EL (cell line): ENCODE measurements at places on chromosomes 7 and 10.

DNA sequence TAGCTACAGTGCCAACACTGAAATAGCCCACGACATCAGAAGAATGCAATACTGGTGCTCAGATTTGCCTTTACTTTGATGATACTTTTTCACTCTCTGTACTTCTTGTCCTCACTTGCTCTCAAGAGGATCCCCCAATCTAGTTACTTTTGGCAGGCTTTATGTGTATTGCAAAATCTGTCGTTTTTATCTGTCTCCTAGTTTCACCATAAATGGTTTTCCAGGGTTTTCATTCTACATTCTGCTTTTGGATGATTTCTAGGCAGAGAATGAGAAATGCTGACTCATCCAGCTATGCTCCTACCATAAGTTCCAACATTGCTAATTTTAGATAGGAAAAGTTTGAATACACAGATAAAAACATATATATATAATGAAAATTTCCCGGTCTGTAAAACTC is 659.5 kb upstream of the NRG3 start:
- DNase-seq: no peak

DNA sequence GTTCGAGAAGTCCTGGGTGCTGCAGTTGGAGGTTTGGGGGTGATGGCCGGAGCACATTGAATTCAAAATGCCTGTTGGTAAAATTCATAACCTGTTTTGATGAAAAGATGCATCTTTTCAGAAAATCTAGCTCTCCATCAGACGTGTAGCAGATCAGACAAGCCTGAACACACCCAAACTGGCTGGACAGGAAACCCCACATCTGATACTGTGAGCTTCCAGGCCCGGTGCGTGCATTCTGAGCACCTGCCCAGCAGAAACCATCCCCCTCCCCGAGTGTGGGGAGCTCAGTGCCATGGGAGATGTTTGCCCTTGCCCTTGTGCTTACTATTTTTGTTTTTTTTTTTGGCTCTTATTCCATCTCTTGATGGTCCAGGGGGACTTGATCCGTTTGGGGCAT is 417.1 kb downstream of the TCERG1L start:
- DNase-seq: no peak

DNA sequence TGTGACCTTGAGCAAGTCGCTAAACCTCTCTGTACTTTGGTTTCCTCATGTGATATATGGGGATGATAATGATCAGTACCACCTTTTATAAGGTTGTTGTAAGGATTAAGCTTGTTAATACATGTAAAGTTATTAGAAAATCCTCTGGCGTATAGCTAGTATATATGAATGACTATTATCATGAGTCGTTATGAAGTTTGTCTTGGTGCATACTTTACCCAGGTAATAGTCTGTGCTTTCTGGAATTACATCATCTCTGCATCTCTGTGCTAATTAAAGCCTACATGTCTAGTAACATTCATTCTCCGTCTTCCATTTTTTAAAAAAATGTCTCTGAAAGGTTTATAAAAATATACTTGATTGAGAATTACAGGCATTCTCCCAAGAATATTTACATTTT is 349.4 kb upstream of the LRGUK start:
- DNase-seq: no peak

GRCh38 chr10:110914431-110914830 is 4.5 kb downstream of the BBIP1 start:
- no peak for DNase-seq

GRCh38 chr7:111108496-111108895 is 17.6 kb downstream of the LRRN3 start:
- DNase-seq: peak; percentile 49

DNA sequence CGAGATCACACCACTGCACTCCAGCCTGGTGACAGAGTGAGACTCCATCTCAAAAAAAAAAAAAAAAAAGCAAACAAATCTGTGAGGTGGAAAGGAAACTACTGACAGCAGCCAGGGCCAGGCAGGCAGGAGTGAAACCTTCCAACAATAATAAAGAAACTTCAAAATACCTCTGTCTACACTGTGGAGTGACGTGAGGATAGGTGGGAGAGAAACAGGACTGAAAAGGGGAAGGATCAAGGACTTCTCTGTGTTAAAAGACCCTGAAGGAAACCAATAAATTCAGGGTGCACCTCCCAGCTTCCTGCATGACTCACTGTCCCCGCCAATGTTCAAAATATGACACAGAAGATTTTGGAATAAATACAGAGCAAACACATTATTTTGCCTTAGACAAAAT is 82.9 kb downstream of the KIAA1549 start:
- DNase-seq: no peak

DNA sequence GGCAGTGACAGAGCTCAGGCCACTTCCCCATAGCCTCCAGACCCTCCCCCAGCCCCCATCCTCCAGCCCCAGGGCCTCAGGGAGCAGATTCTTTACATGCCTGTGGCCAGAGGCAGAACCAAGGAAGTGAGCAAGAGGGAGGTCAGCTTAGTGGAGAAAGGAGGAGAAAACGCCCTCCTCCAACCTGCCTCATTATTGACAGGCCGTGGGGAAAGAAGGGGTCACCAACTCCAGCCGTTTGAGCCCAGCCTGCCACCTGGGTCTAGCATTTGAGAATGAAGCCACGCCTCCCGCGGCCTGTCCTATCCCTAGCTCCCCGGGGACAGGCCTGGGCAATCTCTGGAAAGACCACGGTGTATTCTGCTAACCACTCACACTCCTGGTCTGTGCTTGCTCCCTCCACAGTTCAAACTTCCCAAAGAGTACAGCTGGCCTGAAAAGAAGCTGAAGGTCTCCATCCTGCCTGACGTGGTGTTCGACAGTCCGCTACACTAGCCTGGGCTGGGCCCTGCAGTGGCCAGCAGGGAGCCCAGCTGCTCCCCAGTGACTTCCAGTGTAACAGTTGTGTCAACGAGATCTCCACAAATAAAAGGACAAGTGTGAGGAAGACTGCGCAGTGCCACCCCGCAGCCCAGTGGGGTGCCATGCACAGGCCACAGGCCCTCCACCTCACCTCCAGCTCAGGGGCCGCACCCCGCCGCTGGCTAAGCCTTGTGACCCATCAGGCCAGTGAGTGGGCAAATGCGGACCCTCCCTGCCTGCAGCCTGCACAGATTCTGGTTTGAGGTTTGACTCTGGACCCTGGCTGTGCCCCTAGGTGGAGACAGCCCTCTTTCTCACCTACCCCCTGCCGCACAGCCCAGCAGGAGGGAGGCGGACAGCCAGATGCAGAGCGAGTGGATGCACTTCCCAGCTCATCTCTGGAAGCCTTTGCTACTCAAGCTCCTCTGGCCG is 14.3 kb upstream of the TRIM8 start:
- DNase-seq: peak; percentile 97

DNA sequence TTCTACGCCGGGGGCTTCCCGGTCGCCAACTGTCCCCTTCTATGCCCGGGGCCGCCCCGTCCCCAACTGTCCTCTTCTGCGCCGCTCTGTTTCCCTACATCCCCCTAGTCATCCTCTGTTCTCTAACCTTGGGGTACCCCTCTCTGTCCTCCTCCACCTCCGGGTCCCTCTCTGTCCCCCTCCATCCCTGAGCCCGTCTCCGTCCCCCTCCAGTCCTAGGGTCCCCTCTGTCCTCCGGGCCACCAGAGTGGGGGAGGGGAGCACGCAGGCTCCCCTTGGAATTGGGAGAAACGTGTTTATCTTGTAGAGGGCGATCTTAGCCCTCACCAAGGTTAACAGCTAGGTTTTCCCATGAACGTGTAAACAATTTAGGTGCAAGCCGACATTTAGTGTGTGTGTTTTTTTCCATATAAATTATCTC is 852 bp upstream of the KLF6 start:
- peak; percentile 45 for DNase-seq

DNA sequence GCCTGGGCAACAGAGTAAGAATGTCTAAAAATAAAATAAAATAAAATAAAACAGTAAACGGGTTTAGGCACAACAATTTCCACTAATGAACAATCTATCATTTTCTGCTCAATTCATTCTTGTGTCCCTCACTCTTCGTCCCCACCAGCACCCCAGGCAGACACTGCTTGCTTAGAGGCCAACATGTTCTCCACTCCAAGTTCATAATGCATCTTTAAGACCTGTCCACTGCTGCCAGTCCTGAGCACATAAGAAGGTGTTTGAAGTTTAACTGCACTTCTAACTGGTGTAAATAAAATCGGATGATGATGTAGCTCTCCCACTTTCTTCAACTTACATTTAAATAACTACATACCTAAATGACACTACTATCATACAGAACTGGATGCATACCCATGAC is 13.2 kb downstream of the PDLIM1 start:
- DNase-seq: no peak

GRCh38 chr7:105611856-105612775 is 30.8 kb upstream of the EFCAB10 start:
- no peak for DNase-seq

DNA sequence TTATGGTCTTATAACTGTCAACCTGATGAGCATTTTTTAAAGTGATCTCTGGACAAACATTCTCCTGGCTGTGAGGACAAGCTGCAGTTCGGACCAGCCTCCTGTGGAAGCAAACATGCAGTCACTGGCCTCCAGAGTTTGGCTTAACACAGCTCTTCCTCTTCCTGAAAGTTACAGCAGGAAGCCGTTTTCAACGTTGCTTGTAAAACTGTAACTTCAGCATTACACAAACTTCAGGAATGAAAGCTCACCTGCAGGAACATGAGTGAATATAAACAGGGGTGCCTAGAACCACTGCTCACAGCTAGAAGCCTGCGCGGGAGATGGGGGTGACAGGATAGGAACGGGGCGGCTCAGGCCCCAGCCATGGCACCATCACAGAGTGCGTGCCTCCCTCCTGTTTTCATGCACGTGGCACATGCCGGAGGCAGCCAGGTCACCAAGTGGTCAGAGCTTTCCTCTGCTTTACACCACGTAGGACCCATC is 292.9 kb upstream of the PITRM1 start:
- no peak for DNase-seq
